ENCODE measurements at places on chromosomes 6 and 20. TPM values are rescaled to one million over a fixed set of nuclear protein-coding genes. Genes with fewer than 3 reads are reported as not detected.
A peak's percentile ranks its signal among the peaks of the same experiment; 100 is the strongest.

Gene PPP1R3G
- total RNA-seq: 0.10 TPM

Gene METTL24
- 0.27 TPM for total RNA-seq

Gene LCA5
- 0.21 TPM for total RNA-seq

DNA sequence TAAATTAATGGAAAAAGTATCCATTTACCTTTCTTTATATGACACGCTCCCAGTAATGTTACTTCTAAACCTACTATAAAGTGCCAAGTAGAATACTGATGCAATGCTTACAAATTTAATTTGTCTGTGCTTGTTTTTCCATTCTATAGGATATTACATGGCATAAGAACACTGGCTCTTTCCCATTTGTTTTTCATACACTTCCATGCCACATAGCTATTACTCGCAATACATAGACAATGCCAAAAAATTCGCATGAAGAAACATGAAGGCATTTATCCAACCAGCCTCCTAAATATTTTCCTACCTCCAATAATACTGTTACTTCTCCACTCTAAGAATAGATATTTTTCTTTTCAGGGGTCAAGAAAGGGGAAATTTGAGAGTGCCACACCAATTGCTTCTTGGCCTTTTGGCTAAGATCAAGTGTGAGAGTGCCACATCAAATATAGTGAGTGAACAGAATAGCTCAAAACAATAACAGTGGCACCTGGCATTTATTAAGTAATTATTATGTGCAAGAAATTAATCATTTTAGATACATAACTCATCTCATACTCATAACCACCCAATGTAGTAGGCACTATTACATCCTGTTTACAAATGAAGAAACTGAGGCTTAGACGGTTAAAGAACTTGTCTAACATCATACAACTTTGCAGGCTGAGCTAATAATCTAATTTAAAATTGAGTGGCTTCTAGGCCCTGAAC, 845 bp upstream of the DST start:
- H3K4me3 ChIP-seq: no peak overlapping the region
- no peak overlapping the region for H3K27ac ChIP-seq
- DNase-seq: no peak
- H3K36me3 ChIP-seq: no peaks in the 10 kb centered on the region

- H3K36me3 ChIP-seq: peaks cover 37% of the 10 kb centered on the region
- peaks cover 83% of the 10 kb centered on the region for H3K4me1 ChIP-seq
- peak overlapping the region; percentile 76 for H3K27ac ChIP-seq
- peak; percentile 64 for DNase-seq
Measured at GRCh38 chr20:59151820-59152219, 11.8 kb upstream of the ZNF831 start.

GRCh38 chr6:56842686-56843475, 112.0 kb upstream of the BEND6 start:
- H3K36me3 ChIP-seq: no peaks in the 10 kb centered on the region
- peaks cover 67% of the 10 kb centered on the region for H3K27me3 ChIP-seq
- H3K27ac ChIP-seq: no peak overlapping the region
- H3K4me1 ChIP-seq: peaks cover 6% of the 10 kb centered on the region

- no peak for DNase-seq
- peaks cover 21% of the 10 kb centered on the region for H3K4me1 ChIP-seq
- H3K27ac ChIP-seq: no peak overlapping the region
- H3K27me3 ChIP-seq: no peaks in the 10 kb centered on the region
- peaks cover 21% of the 10 kb centered on the region for H3K36me3 ChIP-seq
Measured at GRCh38 chr20:63217706-63218105, 1.8 kb upstream of the YTHDF1 start.

- peaks cover 33% of the 10 kb centered on the region for H3K36me3 ChIP-seq
- H3K4me3 ChIP-seq: peak overlapping the region; percentile 84
- no peak for DNase-seq
- no peaks in the 10 kb centered on the region for H3K27me3 ChIP-seq
- H3K4me1 ChIP-seq: peaks cover 42% of the 10 kb centered on the region
- peak overlapping the region; percentile 99 for H3K27ac ChIP-seq
Measured at GRCh38 chr20:57627339-57627738, 7.1 kb upstream of the ZBP1 start.

DNA sequence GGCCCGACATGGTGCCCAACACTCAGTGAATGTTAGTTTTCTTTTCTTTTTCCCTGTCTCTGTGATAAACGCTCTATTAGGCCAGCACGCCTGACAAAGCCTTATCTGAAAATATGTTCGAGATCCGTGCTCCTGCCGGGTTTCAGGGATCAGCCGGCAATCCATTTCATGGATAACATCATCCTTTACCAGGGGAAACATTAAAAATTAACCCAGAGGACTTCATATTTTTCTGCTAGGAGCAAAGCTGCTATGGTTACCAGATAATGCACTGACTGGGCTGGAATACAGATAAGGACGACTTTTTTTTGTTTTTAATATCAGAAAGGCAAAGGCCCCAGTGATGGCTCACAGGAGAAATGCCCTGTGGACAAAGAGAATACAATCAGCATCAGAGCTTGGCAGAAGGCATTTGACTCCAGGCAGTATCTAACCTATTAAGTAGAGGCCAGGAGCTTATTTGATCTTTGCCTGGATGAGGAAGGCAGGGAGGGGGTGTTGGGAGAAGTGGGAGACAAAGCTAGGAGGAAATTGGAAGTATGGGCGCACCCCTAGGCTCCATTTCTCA, 482.0 kb upstream of the CHD6 start:
- H3K4me1 ChIP-seq: no peaks in the 10 kb centered on the region
- no peak for DNase-seq
- no peaks in the 10 kb centered on the region for H3K36me3 ChIP-seq
- H3K27me3 ChIP-seq: no peaks in the 10 kb centered on the region
- H3K27ac ChIP-seq: no peak overlapping the region

- H3K27me3 ChIP-seq: peaks cover 4% of the 10 kb centered on the region
- no peak overlapping the region for H3K4me3 ChIP-seq
- no peak overlapping the region for H3K27ac ChIP-seq
- peaks cover 7% of the 10 kb centered on the region for H3K36me3 ChIP-seq
- H3K4me1 ChIP-seq: no peaks in the 10 kb centered on the region
Measured at GRCh38 chr6:155352811-155353210, 38.5 kb upstream of the TFB1M start.

- H3K27ac ChIP-seq: no peak overlapping the region
- H3K4me3 ChIP-seq: no peak overlapping the region
- H3K36me3 ChIP-seq: peaks cover 4% of the 10 kb centered on the region
- no peak for DNase-seq
- H3K27me3 ChIP-seq: no peaks in the 10 kb centered on the region
- peaks cover 24% of the 10 kb centered on the region for H3K4me1 ChIP-seq
Measured at GRCh38 chr6:7042056-7042653, 65.6 kb upstream of the RREB1 start.

DNA sequence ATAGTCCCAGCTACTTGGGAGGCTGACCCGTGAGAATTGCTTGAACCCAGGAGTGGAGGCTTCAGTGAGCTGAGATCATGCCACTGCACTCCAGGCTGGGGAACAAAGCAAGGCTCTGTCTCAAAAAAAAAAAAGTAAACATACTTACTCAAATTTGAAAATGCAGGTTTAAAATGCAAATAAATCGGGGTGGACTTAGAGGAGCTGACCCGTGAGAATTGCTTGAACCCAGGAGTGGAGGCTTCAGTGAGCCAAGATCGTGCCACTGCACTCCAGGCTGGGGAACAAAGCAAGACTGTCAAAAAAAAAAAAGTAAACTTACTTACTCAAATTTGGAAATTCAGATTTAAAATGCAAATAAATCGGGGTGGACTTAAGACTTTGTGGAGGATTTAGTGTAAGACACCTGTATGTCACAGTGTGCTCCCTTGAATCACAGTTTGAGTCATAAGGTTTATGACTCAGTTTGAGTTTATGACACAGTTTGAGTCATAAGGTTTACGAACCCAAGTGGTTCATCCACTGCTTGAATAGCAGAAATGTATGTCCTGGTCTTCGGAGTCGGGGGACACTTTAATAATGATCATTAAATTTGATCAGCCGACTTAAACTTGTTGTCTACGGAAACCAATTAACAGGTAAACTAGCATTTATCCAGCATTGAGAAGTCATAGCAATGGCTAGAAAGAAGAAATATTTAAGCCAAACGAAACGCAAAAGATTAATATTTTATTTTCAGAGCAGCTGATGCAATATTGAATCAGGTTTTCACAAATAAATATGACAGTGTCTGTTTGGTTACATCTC, 6.8 kb upstream of the MRPS10 start:
- H3K36me3 ChIP-seq: no peaks in the 10 kb centered on the region
- peaks cover 15% of the 10 kb centered on the region for H3K4me1 ChIP-seq
- no peak overlapping the region for H3K4me3 ChIP-seq
- no peak for DNase-seq
- H3K27me3 ChIP-seq: no peaks in the 10 kb centered on the region

GRCh38 chr6:22651731-22652130, 82.4 kb downstream of the HDGFL1 start:
- no peak overlapping the region for H3K27ac ChIP-seq
- H3K4me3 ChIP-seq: no peak overlapping the region
- no peaks in the 10 kb centered on the region for H3K27me3 ChIP-seq
- no peaks in the 10 kb centered on the region for H3K36me3 ChIP-seq

DNA sequence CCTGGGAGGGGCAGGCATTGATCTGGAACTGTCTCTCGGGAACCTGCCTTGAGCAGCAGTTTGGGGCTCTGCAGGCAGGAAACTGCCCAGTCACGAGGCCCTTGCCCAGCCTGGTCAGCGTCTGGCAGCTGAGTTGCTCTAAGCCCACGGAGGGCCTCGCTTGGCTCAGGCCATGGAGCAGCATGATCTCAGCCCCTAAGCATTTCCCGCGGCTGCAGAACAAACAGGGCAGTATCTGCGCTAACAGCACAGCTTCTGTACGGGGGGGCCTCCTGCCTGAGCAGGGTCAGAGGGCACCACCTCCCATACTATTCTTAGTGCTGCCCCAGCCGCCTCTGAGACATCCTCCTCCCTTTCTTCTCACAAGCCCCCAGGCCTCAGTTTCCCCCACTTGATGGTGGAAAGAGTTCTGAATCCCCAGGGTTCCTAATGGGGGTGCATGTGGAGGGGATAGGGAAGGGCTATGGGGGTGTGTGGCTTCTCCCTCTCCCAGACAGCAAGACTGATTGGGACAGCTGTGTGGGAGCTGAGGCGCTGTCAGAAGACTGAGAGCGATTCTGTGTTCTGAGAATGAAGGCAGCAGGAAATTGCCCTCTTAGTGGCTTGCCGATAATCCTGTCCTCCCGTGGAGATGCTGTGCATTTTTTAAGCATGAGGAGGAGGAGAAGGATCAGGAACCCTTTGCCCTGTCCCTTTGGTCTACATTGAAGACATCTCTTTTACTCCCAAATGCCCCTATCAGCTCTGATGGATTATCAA, 46.4 kb downstream of the MOCS1 start:
- H3K4me1 ChIP-seq: no peaks in the 10 kb centered on the region
- H3K36me3 ChIP-seq: no peaks in the 10 kb centered on the region
- H3K4me3 ChIP-seq: no peak overlapping the region
- DNase-seq: no peak
- no peak overlapping the region for H3K27ac ChIP-seq

Measured in activated naive CD8-positive, alpha-beta T cell treated with anti-CD3 and anti-CD28 coated beads for 36 hours (primary cell).